HT-29 (cell line): ENCODE measurements at places on chromosomes 12 and 14.

- peak; percentile 33 for DNase-seq
Measured at GRCh38 chr14:55245657-55246268, 25.5 kb upstream of the FBXO34 start.

- no peak for DNase-seq
Measured at GRCh38 chr14:96320605-96321004, 42.5 kb downstream of the ATG2B start.

DNA sequence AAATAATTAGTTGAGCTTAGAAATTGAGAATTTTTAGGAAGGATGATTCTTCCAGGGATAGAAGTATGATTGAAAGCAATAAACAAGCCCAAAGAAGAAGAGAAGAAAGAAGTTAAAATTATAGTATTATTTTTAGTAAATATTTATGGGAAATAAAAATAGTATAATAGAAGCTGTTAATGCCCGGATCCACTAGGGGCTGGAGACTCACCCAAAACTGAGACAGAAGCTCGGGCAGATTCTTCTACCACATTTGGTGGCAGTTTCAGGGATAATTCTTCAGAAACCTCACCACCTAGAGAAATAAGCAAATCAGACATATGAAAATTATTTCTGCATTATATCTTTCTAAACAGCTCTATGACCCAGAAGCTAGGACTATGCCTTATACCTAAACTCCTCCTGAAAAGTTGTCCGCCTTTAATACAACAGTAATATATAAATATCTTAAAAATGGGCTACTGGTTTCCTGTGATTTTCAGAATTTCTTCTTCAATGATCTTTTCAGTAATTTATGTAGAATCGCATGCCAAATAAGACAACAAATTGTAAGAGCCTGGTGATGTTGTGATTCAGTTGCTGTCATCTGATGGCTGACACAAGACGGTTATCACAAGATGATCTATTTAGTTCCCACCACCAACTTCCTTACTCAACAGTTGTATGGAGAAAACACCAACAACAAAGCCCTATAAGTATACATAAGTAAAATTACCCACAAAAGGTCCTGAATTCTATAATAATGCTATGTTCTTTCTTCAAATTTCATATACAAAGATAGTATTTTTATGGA, 35.6 kb downstream of the A2M start:
- no peak for DNase-seq

DNA sequence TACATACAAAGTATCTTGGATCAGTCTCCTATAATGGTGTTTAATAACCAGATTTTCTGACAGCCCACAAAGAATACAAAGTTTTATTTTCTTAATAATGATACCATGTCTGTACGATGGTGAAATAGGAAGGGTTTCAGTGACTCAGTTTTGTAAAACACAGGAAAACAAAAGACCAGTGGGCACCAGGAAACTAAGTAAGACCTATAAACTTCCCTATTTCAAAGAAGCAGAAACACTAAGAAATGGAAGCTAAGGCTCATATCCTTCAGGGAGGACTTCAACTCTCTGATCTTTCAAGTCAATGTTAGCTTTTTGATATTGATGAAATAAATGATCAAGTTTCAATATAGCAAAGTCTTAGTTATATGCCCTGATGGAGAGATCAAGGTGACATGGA, 196.0 kb downstream of the DUSP6 start:
- no peak for DNase-seq

DNA sequence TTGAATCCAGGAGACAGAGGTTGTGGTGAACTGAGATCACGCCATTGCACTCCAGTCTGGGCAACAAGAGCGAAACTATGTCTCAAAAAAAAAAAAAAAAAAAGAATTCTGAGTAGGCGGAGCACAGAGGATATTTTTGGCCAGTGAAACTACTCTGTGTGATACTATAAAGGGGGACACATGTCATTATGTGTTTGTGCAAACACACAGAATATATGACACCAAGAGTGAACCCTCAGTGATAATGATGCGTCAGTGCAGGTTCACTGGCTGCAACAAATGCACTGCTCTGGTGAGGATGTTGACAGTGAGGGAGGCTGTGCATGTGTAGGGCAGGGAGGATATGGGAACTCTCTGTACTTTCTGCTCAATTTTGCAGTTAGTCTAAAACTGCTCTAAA, 24.2 kb downstream of the FBXO21 start:
- no peak for DNase-seq

- DNase-seq = no peak
Measured at GRCh38 chr14:53020193-53020932, 69.5 kb upstream of the FERMT2 start.

DNA sequence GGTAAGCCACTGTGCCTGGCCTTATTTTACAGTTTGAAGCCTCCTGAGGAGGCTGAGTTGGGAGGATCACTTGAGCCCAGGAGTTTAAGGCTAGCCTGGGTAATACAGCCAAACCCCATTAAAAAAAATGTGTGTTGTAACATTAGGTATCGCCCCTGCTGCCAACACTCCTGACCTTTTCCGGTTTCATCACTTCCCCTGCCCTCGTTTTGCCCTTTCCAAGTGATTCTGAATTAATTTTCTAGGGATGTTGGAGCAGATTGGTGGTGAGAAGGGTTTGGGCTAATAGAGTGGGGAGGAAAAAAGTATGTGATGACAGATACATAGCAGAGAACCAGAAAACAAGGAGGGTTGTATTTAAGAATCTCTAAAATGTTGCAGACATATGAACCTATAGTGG, 25.6 kb upstream of the C12orf71 start:
- no peak for DNase-seq

GRCh38 chr14:22081337-22081736, 407.7 kb upstream of the OR4E1 start:
- no peak for DNase-seq

DNA sequence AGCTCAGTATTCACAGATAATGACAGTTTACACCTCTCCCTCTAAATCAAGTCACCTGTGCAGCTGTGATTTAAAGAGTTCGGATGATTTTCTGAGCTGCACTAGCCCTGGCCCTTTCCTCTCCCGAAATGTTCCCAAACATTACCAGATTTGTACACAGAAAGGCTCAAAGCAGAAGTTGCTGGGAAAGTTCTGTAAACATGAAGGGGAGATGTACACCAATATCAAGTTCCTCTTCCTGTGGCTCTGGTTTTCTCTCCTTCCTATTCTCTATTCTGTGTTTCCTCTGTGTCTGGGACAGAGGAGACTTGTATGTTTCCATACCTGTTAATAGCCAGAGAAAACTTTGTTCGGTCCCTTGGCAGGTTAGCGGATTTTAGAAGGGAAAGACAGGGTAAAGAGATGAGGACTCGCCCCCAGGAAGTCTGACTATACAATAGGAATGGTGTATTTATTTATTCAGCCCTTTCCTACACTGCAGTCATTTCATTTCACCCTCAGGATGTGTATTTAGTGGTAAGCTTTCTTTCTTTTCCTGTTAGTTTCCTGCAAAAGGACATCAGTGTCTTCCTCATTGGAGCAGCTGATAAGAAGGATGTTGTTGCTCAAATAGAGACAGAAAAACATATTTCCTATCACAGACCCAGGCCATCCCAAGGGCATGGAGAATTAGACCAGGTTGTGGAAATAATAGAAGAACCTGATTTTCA, 7.6 kb upstream of the NUMB start:
- no peak for DNase-seq

- DNase-seq = no peak
Measured at GRCh38 chr14:90319173-90319572, 12.6 kb downstream of the NRDE2 start.

GRCh38 chr14:81324011-81324410, 76.1 kb downstream of the STON2 start:
- DNase-seq = peak; percentile 51

DNA sequence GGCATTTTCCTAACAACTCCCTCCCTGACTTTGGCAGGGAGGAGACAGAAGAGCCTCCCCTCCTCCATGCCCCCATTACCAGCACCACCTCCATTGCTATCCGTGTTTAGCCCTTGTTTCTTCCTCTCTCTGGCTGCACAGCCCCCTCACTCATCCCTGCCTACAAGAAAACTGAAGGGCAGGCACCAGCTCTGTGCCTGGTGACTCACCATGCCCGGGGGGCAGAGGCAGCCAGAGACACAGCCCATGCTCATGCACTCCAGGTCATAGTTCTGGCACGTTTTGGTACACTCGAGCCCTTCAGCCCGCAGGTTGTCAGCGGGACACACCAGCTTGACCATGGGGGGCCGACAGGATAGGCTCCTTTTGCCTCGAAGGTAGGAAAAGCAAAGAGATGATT, 80.4 kb downstream of the VWF start:
- no peak for DNase-seq

- peak; percentile 72 for DNase-seq
Measured at GRCh38 chr12:1350055-1350933, 244.1 kb downstream of the FBXL14 start.

- no peak for DNase-seq
Measured at GRCh38 chr12:121568971-121569751, 11.7 kb downstream of the KDM2B start.

DNA sequence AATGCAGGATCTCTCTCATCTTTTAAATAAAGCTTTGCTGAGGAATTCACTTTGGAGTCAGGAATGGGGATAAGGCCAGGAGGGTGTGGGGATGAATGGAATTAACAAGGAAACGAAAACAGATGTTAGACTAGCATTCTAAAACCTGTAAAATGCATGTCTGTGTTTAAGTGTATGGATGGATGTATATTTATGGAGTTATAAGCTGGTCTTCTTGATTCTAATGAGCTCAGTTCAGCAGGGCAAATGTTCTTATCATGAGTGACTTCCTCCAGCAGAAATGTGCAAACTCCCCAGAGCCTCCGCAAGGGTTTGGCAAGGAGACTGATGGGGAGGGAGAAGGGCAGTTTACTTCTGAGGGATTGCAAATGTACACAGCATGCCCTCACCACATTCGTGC, 149.1 kb downstream of the NTF3 start:
- DNase-seq = no peak

GRCh38 chr12:69480698-69481097, 10.5 kb downstream of the FRS2 start:
- DNase-seq = no peak

- no peak for DNase-seq
Measured at GRCh38 chr12:34354239-34355200, 332.2 kb downstream of the ALG10 start.

GRCh38 chr14:89728964-89729363, 225.6 kb downstream of the EFCAB11 start:
- DNase-seq = no peak

- DNase-seq = peak; percentile 67
Measured at GRCh38 chr14:106556665-106557289, 1030.4 kb downstream of the TMEM121 start.

GRCh38 chr14:67820428-67820971, 921 bp downstream of the RAD51B start:
- DNase-seq = peak; percentile 19

DNA sequence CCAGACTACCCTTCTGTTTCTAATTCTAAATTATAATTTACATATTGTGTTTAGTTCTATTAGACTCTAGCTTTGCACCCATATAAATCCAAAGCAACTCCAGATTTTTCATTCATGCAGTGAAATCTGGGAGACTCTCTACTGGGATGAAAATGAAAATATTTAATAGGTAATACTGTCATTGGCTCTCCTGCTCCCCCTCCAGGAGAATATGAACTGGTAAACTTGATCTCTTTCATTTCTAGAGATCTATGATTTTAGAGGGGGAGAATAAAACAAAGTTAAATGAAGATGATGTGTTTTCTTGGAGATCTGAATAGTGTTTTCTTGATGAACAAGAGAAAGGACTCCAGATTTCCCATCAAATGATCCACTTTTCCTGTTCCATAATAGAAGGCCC, 104.3 kb upstream of the TMCC3 start:
- DNase-seq = no peak

GRCh38 chr12:102848832-102849231, 68.2 kb downstream of the PAH start:
- DNase-seq = no peak

GRCh38 chr12:34021071-34021470, 1.2 kb upstream of the ALG10 start:
- DNase-seq = no peak

- DNase-seq = no peak
Measured at GRCh38 chr14:66649498-66649897, 141.6 kb downstream of the GPHN start.

DNA sequence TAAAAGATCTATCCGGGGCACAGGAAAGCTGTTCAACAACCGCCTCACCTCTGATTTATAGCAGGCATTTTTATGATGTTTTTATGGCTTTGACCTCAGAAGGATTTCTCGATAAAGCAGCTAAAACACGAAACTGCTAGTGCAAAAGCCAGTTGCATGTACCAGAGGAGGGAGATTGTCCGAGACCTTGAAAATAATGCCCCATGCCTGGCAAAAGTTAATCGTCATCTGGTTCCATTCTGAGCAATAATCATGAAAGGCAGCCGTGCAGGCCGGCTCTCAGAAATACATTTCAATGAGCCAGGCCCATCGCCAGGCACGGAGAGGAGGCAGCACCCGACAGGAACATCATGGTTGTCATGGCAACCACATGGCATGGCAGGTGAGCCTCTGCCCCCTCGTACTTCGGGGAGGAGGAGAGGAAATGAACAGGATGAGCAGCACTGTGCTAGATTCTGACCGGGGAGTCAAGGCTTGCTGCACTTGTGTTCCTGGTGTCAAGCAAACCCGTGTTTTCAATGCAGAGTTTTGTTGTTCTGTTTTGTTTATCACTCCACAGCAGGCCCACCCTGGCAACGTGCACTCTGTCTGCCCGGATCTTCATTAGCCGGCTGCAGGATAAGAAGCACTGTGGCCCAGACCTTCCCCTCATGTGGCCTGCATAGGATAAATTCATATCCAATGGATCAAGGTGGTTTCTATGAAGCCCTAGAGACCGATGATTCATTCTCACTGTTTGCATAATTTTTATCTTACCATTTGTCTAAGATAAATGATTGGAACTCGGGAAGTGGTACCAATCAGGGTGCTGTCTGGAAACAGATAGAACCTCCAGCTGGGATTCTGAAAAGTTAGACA, 160.2 kb downstream of the RIMBP2 start:
- DNase-seq = no peak

- no peak for DNase-seq
Measured at GRCh38 chr12:5561846-5562245, 129.9 kb downstream of the NTF3 start.

DNA sequence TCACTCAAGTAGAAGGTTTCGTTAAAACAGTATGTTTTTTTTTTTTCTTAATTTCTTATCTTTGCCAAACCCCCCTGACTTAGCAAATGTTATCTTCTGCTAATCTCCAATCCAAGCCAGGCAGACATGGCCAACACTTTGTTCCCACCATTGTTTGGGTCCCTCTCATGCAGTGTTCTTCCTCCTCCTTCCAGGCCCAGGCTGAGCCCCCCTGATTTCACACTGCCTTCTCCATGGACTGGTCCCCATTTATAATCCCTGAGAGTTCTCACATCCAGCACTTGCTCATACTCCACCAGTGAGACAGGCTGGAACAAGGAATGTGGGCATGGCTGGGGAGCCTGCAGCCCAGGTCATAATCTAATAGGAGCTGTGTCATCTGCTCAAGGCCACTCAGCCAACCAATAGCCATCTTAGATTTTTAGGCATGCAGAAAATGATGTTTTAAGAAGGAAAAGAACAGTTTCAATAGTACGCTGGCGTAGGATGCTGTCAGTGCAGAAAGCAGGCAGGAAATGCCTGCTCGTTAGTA, 238.4 kb upstream of the CCDC196 start:
- no peak for DNase-seq
